ENCODE measurements at places on chromosomes 6 and 20.

DNA sequence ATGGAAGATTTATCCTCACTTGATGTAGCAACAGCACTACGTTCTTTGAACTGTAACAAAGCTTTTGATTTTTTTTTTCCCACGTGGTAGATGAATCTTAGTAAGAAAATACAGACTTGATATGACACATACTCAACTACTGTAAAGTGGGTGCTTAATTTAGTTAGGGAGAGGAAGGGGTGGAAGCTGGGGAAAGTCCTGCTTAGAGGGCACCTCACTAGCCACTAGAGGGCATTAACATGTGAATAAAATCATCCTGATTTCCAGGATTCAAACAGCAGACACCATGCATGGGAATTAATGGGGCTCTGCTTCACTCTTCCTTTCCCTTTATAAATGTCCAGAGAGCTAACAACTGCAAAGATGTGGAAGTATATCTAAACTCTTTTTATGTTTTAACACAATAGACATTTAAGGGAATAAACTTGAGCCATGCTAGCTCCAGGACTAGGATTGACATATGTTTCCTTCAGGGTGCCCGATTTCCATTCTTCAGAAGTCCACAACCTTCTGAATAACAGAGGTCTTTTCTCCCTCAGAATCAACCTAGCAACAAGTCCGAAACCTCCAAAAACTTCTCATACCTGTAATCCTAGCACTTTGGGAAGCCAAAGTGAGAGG lies 250.1 kb downstream of the ATXN1 start:
- DNase-seq: peak; percentile 44

- no peak for DNase-seq
Observed at GRCh38 chr6:135146162-135146934, 34.8 kb upstream of the MYB start.

DNA sequence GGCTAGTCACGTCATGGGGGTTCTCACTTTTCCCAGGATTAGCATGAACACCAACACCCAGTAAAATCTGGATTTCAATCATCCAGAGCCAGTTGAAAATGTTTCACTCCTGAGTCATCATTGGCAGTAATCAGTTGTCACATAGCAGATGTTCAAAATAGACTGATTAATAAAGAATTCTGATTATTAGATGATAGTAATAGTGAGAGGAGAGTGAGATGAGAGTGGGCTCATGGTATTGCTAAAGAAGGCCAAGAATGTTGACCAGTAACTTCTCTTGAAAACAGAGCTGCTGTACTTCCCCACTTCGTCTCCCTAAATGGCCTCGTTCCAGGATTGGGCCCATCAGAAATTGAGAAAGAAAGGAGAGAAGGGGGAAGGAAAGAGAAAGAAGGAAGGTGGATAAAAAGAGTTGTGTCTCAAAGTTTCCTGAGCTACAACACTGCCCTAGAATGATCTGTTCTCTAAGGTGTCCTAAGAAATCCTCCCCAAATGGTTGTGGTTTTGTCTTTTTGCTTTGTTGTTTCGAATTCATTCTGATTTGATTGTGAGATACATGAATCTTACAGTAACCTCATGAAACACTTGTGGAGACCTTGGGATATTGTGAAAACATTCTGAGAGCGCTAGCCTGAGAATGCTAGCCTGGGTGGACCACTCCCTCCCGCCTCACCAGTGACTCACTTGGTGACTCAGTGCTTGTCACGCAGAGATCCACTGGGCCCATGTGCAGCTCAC lies 502.2 kb upstream of the JARID2 start:
- peak; percentile 68 for DNase-seq

GRCh38 chr6:82245376-82245775 lies 2.2 kb downstream of the IBTK start:
- no peak for DNase-seq

DNA sequence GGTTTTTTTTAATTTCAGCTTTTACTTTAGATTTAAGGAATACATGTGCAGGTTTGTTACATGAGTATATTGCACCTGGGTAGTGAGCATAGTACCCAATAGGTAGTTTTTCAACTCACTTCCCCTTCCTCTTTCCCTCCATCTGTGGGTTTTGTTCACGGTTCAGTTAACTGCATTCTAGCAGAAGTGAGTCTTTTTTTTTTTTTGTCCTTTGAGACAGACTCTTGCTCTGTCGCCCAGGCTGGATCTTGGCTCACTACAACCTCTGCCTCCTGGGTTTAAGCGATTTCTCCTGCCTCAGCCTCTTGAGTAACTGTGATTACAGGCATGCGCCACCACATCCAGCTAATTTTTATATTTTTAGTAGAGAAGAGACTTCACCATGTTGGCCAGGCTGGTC lies 8.7 kb downstream of the UBR2 start:
- peak; percentile 17 for DNase-seq

GRCh38 chr6:35473075-35473849 lies 5.1 kb downstream of the RPL10A start:
- no peak for DNase-seq

DNA sequence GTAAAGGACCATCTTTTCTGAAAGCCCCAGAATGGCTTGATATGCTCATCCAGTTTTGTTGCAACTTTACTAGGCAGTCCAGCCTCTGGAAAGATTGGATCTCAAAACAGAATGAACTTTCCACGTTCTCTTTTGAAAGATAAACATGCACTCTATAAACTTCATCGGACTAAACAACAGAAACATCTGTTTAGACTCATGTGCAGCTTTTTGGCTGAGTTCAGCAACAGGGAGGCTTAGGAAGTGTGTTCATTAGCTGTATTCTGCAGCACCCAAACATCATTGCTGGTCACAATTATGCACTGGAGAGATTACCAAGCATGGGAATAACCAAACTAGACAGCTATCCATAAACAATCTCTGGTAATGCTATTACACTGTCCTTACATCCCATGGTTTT lies 180.5 kb downstream of the TENT5A start:
- DNase-seq: no peak

DNA sequence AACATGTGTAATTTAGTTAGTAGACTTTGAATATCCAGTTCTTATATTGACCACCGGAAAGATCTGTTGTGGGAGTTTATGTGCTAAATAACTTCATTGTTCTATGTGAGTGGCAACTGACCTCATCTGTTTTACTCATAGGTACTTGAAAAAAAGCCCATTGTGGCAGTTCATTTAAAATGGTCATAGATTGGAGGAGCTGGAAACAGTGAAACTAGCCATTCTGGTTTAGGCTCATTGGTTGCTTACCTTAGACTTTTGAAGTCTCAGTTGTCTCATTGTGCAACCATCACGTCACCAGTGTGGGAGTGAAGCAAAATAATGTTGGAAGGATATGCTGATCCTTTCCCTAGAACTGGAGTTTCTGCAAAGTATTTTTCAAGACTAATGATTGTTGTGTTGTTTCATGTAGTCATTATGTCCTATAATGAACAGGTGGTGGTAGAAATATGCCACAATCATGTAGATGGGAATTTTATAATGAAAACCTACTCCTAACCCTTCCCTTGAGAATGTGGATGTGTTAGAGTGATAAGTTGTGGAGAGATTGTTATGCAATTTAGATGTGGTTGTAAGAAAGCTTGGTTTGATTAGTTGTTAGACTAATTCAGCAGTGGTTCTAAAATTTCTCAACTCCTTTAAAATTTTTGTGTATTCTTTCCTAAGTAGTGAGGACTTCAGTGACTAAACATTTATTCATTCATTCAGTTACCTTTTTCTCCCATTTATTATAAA lies 18.3 kb downstream of the DSP start:
- peak; percentile 23 for DNase-seq

DNA sequence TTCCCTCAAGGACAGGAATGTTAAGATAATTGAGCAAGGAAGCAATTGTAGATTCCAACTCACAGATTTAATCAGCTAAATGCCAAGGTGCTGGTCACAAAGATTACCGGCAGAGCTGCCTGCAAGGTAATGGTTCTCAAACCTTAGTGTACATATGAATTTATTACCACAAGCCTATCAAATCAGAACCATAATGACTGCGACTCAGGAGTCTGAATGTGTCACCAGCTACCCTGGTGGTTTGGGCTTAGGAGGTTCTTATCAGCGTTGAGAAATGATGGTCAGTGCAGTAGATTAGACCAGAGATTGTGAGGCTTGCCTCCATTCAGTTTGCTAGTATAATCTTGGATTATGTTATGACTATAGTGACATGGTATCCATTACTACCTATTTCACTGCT lies 78.9 kb downstream of the MTFR2 start:
- DNase-seq: no peak
